ENCODE measurements at places on chromosomes 7 and 10. TPM values are rescaled to one million over a fixed set of nuclear protein-coding genes. Genes with fewer than 3 reads are reported as not detected.

The FBXO24 gene
- 0.74 TPM for total RNA-seq

The SNCG gene
- 43.1 TPM for total RNA-seq

The SLC25A40 gene
- total RNA-seq = 4.3 TPM

The FAM131B gene
- 1.2 TPM for total RNA-seq

The BEND7 gene
- 13.9 TPM for total RNA-seq

The ACBD7 gene
- total RNA-seq = 3.1 TPM

The AZGP1 gene
- not detected for total RNA-seq

The DLX5 gene
- total RNA-seq = not detected

The HSPA12A gene
- 0.13 TPM for total RNA-seq

The CCDC6 gene
- total RNA-seq = 27.3 TPM

The ACSL5 gene
- 22.7 TPM for total RNA-seq

The TCERG1L gene
- not detected for total RNA-seq
